Heart right ventricle (tissue), 16 donors: ENCODE measurements at places on chromosomes 6 and 20.

DNA sequence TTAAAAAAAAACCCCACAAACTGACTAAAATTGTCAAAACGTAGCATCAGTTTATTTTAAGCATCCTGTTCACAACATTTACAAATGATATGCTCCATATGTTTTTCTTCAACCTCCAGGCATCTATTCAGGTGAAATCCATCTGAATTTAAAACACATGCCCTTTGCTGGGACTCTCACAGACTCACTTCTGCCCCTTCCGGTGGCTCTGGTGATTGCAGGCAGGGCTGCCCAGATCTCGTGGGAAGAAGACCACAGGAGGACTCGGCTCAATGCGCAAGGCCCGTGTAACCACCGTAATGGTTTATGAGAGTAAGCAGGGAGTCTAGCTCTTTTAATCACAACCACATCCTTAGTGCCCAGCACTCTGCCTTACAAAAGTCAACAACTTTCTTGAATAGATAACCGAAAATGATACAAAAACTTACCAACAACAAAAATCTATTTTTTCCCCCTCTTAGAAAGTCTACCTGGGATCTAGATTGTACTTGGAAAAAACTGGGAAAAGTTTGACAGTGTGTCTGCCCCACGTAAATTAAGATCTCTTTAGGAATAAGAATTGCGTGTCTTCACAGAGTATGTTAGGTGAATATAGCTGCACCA, 139.1 kb downstream of the KIF16B start:
- DNase-seq, result peak; percentile 32
- H3K36me3 ChIP-seq, result no peaks in the 10 kb centered on the region
- H3K27ac ChIP-seq, result no peak overlapping the region
- no peak overlapping the region for H3K4me3 ChIP-seq
- peaks cover 7% of the 10 kb centered on the region for H3K4me1 ChIP-seq

GRCh38 chr6:33384581-33385020, 7.0 kb upstream of the KIFC1 start:
- no peak overlapping the region for H3K4me3 ChIP-seq
- DNase-seq, result no peak
- no peaks in the 10 kb centered on the region for H3K27me3 ChIP-seq
- H3K36me3 ChIP-seq, result no peaks in the 10 kb centered on the region
- H3K27ac ChIP-seq, result no peak overlapping the region

DNA sequence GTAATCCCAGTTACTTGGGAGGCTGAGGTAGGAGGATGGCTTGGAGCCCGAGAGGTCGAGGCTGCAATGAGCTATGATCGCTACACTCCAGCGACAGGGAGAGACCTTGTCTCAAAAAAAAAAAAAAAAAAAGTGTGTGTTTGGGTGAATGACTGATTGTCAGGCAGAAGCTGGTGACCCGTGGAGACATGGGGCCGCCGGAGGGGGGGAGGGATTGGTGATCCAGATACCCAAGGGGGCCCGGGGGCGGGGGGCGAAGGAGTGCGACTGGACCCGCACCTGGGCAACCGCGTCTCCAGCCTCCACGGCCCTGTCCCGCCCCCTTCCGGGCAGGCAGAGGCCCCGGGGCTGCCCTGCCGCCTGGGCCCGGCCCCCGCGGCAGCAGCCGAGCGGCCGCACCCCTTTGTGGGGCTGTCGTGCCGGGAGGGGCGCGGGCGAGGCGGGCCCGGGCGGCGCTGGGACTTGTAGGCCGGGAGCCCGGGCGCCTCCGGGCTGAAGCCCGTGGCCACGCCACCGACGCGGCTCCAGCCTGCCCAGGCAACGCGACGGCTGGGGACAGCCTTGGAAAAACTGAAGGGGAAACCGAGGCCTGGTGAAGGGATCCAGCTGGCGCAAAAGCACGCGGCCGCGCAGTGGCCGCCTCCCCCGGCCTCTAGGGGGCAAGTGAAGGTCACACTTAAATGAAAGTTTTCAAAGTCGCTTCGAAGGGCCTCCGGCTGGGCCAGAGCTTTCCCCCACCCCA, 2.1 kb upstream of the RBM38 start:
- DNase-seq, result peak; percentile 76
- peaks cover 59% of the 10 kb centered on the region for H3K4me1 ChIP-seq
- H3K27ac ChIP-seq, result peak overlapping the region; percentile 80
- H3K27me3 ChIP-seq, result no peaks in the 10 kb centered on the region
- H3K4me3 ChIP-seq, result peak overlapping the region; percentile 33

- H3K27me3 ChIP-seq, result no peaks in the 10 kb centered on the region
- H3K27ac ChIP-seq, result no peak overlapping the region
- DNase-seq, result no peak
- no peaks in the 10 kb centered on the region for H3K4me1 ChIP-seq
- H3K36me3 ChIP-seq, result peaks cover 44% of the 10 kb centered on the region
Measured at GRCh38 chr6:17758119-17758518, 51.4 kb upstream of the NUP153 start.

- no peak for DNase-seq
- H3K36me3 ChIP-seq, result no peaks in the 10 kb centered on the region
- no peak overlapping the region for H3K27ac ChIP-seq
Measured at GRCh38 chr20:12391099-12391498, 473.4 kb downstream of the BTBD3 start.

DNA sequence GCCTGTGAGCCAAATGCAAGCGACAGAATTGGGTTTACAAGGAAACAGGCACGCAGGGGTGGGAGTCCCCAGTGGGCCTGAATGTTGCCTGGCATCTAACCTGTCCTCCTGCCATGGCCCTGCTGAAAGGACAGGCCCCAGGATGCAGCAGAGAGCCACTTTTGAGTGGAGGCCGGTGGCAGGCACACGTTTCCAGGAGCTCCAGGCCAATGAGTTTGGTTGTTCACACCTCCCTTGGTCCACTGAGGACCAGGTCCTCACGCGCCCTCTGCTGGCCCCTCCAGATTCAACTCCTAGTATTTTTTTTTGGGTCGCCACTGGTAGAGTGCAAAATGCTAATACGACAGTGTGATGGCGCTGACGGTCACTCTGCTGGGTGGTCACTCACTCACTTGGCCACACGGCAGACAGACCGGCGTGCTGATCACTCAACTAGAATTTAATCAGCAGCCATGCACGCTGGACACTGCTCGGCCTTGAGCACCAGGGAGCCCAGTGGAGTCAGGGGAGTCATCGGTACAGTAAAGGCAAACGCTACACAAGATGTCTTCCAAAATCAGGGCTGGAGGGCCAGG, 81.7 kb upstream of the NFATC2 start:
- H3K27ac ChIP-seq, result no peak overlapping the region
- H3K4me3 ChIP-seq, result no peak overlapping the region
- no peaks in the 10 kb centered on the region for H3K27me3 ChIP-seq
- DNase-seq, result peak; percentile 51
- H3K36me3 ChIP-seq, result peaks cover 44% of the 10 kb centered on the region
- peaks cover 5% of the 10 kb centered on the region for H3K4me1 ChIP-seq

DNA sequence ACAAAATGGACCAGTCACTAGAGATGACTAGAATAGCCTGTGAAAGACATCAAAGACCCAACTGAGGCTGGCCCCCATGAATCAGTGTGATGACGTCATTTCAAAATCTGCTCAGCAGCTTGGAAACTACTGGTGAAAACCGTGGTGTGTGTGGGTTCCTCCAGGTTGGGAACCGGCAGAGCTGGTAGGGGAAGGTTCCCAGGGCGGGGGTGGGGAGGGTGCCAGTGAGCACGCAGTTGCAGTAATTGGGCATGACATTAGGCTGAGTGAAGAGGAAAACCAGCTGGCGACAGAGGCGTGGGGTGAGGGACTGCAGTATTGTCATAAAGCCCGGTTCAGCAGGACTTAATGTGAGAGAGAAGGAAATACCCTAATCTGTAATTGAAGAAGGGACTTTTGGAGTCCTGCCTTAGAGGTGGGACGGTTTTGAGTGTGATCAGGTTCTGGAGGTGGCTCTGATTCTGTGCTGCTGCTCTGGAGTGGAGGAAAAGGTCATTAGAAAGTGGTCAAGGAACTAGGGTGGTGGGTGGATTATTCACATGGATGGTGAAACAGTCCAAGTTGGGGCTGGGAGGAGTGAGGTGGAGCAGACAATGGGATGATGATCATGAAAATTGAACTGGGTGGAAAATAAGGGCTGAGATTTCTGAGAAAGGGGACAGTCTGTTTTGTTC, 52.0 kb upstream of the MTHFD1L start:
- no peaks in the 10 kb centered on the region for H3K36me3 ChIP-seq
- no peaks in the 10 kb centered on the region for H3K27me3 ChIP-seq
- H3K4me3 ChIP-seq, result no peak overlapping the region
- H3K4me1 ChIP-seq, result peaks cover 12% of the 10 kb centered on the region

GRCh38 chr6:11824986-11825385, 46.4 kb upstream of the ADTRP start:
- H3K27ac ChIP-seq, result no peak overlapping the region
- H3K36me3 ChIP-seq, result no peaks in the 10 kb centered on the region
- H3K4me1 ChIP-seq, result no peaks in the 10 kb centered on the region
- no peaks in the 10 kb centered on the region for H3K27me3 ChIP-seq
- no peak for DNase-seq

DNA sequence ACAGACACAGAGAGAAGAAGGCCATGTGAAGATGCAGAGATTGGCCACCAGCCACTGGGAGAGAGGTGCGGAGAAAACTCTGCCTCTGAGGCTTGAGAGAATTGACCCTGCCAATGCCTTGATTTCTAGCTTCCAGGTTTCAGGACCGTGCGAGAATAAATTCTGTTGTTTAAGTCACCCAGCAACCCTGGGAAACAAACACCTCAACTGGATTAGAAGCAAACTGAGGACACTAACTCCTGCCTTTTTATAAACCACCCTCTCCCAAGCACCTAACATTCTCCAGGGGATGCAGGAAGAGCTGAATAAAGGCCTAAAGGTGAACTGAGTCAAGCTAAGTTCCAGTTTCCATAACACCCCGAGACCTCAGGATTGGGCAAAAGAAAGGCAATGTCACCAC, 136.1 kb downstream of the ANKRD60 start:
- H3K36me3 ChIP-seq, result no peaks in the 10 kb centered on the region
- no peak for DNase-seq
- H3K27ac ChIP-seq, result no peak overlapping the region
- H3K4me3 ChIP-seq, result no peak overlapping the region
- H3K4me1 ChIP-seq, result peaks cover 2% of the 10 kb centered on the region
- H3K27me3 ChIP-seq, result no peaks in the 10 kb centered on the region

- H3K4me1 ChIP-seq, result no peaks in the 10 kb centered on the region
- H3K4me3 ChIP-seq, result no peak overlapping the region
- H3K27me3 ChIP-seq, result peaks cover 3% of the 10 kb centered on the region
- H3K27ac ChIP-seq, result no peak overlapping the region
- DNase-seq, result no peak
- H3K36me3 ChIP-seq, result no peaks in the 10 kb centered on the region
Measured at GRCh38 chr6:167647737-167648470, 178.8 kb upstream of the AFDN start.

DNA sequence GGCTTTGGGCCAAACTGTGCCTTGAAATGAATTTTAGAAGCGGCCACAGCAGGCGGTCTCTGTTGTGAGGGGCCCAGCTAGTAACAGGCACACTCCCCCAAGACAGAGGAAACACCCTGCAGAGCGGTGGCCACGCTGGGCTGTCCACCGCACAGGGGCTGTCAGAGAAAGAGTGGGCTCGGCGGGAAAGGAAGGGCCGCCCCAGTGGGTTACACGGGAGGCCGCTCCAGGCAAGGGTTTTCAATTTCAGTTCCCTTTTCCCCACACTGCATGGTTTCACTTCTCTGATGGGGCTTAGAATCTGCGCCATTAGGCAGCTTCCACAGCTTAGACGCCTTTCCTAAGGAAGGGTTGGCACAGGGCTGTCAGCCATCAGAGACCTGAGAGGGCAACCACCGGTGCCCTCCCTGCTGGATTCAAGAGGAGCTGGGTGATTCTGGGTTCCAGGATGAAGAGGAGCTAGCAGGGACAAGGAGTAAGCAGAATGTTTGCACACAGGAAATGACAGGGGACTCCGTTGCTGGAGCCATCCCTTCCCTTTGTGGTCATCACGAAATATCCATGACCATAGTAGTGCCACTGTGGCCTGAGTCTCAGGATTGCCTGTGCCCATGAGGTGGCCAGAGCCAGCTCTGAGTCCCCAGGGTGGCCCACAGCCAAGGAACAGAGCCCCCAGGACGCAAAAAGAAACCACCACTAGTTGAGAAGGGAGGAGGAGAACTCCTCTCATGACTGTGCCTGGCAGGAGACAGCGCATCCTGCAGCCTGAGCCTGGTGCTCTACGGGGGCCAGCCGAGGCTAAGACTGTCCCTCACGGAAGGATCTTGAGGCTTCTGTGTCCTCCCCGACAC, 282.7 kb downstream of the NRN1 start:
- peak; percentile 38 for DNase-seq
- no peaks in the 10 kb centered on the region for H3K36me3 ChIP-seq
- no peaks in the 10 kb centered on the region for H3K4me1 ChIP-seq
- H3K27me3 ChIP-seq, result no peaks in the 10 kb centered on the region
